Colonic mucosa (tissue), 4 donors: ENCODE measurements at places on chromosomes 4 and X. TPM values are rescaled to one million over a fixed set of nuclear protein-coding genes. Genes with fewer than 3 reads are reported as not detected.
A peak's percentile ranks its signal among the peaks of the same experiment; 100 is the strongest.

- H3K4me3 ChIP-seq = no peak overlapping the region
- no peaks in the 10 kb centered on the region for H3K27me3 ChIP-seq
- H3K36me3 ChIP-seq = no peaks in the 10 kb centered on the region
- H3K4me1 ChIP-seq = no peaks in the 10 kb centered on the region
Observed at GRCh38 chrX:123685232-123685631, 47.6 kb downstream of the THOC2 start.

- no peaks in the 10 kb centered on the region for H3K36me3 ChIP-seq
- no peak overlapping the region for H3K4me3 ChIP-seq
- H3K27me3 ChIP-seq = no peaks in the 10 kb centered on the region
- H3K27ac ChIP-seq = no peak overlapping the region
Observed at GRCh38 chr4:119648398-119648797, 19.8 kb upstream of the PDE5A start.

DNA sequence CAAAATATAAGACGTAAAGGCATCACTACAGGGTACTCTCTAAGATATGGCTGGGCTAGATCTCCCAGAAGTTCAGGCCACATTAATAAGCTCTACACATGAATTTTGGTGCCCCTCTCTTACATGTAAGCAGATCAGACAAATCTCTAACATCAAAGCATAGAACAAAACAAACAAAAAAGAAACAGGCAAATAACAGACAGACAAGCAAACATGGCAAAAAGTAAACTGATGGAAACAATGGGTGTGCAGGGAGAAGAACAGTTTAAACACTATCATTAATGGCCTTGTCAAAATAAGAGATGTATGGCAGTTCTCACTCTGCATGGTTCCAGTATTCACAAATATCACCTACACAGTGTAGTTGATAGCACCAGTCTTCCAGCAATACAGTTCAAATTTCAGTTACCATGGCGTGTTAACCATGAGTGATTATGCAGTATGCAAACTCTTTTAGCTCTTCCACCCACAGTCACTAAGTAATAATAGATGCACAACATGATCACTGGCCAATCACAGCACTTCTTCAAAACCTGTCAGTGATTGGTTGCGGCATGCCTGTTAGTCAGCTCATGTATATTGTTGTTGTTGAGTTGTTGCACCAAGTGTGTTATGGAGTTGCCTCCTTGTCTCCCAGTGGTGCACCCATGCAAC is 110.7 kb upstream of the TLR3 start:
- no peaks in the 10 kb centered on the region for H3K36me3 ChIP-seq
- H3K4me3 ChIP-seq = no peak overlapping the region
- no peak overlapping the region for H3K27ac ChIP-seq
- DNase-seq = no peak
- H3K27me3 ChIP-seq = no peaks in the 10 kb centered on the region

- no peaks in the 10 kb centered on the region for H3K36me3 ChIP-seq
- H3K4me3 ChIP-seq = no peak overlapping the region
- peak overlapping the region; percentile 50 for H3K27ac ChIP-seq
- no peaks in the 10 kb centered on the region for H3K27me3 ChIP-seq
- H3K4me1 ChIP-seq = no peaks in the 10 kb centered on the region
Observed at GRCh38 chrX:8913655-8914409, 112.6 kb upstream of the FAM9A start.

The CLTRN gene
- total RNA-seq = not detected

The STK32B gene
- total RNA-seq = 0.64 TPM

The FHIP1A gene
- total RNA-seq = 31.5 TPM

The CDS1 gene
- 51.9 TPM for total RNA-seq

The SASH3 gene
- total RNA-seq = 4.5 TPM

The XAGE2 gene
- total RNA-seq = not detected

The ART3 gene
- 1.6 TPM for total RNA-seq

DNA sequence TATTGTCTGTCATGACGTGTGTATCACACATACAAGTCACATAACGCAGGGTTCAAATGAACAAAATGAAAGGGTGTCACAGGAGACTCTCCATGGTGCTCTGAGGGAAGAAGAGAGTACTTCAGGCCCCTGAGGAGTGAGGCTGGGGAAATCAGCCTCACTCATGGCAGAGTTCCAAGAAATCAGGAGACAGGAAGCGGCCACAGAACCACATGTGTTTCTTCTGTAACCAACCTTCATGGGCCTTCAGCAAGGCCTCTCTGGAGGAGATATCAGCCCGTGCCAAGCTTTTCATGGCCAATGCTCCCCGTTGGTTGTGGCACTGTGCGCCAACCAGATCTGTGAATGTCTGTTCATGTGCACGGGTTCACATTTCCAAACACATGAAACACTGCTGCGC is 76.0 kb downstream of the NAT8L start:
- H3K36me3 ChIP-seq = no peaks in the 10 kb centered on the region
- no peak overlapping the region for H3K4me3 ChIP-seq
- H3K4me1 ChIP-seq = no peaks in the 10 kb centered on the region
- no peaks in the 10 kb centered on the region for H3K27me3 ChIP-seq
- no peak for DNase-seq
- no peak overlapping the region for H3K27ac ChIP-seq
